ENCODE measurements at places on chromosomes 11 and 22.

- no peak for DNase-seq
These were observed 183.2 kb downstream of the MSANTD4 start for GRCh38 chr11:105838668-105839384.

DNA sequence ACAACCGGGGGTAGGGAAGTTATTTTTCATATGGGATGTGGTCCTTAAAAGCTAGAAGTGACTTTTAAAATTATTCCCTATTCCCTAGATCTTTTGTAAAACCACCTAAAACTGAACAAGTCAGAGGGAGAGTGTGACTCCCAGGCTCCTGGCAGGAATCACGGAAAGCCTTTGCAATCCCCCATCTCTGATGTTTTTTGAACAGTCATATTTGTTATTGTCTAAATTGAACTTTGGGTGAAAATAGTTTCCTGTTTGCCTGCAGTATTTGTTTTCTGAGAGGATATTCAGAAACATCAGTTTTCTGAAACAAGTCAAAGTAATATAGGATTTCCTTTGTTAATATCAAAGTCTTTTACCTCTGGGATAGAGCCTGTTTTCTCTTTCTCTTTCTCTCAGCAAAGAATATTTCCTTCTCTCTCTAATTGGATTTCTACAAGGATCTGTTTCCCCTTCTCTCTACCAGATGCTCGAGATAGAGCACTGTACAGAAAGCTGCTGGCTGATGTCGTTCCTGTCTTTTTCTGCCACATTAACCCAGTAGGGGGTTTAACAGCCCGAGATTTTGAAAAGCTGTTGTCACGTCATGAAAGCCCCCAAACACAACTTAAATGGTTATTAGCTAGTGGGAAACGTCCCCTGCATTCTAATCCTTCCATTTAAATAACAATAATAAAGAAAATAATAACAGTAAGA lies 132.2 kb upstream of the PITPNB start:
- DNase-seq, result no peak

DNA sequence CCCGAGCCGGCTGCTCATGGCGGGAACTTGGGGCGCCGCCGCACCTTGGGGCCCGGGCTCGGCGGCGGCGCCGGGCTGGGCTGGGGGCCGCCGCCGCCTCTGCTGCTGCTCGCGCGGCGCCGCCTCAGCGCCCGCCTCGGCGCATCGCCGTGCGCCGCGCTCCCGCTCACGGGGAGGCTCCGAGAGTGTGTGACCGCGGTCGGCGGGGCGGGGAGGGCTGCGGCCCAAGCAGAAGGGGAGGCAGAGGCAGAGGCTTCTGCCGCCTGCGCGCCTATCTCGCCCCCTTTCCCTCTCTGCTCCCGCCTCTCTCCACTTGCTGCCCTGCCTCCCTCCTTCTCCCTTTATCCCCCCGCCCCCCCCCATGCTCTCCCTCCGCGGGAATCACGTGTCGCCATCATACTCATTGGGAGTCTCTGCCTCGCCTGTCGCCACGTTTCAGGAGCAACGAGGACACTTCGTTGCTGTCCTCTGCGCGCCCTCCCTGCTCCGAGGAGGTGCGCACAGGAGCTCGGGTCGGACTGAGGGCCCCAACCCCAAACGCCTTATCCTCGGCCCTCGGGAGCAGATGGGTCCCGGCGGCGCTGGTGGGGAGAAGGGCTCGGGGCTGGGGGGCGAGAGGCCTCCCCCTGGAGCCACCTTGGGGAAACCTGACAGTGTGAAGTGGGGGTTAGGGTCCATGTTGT lies at the start of gene GUCY1A2:
Gene GUCY1A2, minus strand, starts transcription at position 258 of the 683 bp plus-strand sequence. CDS start 421 bp downstream, outside the sequence.
- peak; percentile 20 for DNase-seq

- no peak for DNase-seq
These were observed 9.7 kb downstream of the CRELD2 start for GRCh38 chr22:49928185-49928495.

DNA sequence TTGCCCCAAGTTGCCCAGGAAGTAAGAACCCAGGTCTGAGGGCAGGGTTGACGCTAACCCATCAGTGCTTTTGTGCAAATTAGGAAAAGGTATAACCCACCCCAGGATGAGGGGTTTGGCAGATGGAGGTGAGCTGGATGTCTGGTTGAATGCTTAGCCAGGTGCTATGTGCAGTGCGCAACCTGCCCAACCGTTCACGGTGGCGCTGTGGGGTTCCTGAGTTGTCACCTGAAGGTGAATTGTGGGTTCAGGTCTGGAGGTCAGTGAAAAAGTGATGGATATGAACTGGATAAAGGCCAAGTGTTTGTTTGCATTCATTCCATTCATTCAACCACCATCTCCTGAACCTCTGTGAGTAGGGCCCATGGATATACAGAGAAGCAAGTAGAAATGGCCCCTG lies 14.3 kb upstream of the LGALS2 start:
- DNase-seq, result no peak

- no peak for DNase-seq
These were observed 270.1 kb downstream of the BUD13 start for GRCh38 chr11:116502641-116503061.

- no peak for DNase-seq
These were observed 5.3 kb downstream of the ATF4 start for GRCh38 chr22:39525658-39525975.

DNA sequence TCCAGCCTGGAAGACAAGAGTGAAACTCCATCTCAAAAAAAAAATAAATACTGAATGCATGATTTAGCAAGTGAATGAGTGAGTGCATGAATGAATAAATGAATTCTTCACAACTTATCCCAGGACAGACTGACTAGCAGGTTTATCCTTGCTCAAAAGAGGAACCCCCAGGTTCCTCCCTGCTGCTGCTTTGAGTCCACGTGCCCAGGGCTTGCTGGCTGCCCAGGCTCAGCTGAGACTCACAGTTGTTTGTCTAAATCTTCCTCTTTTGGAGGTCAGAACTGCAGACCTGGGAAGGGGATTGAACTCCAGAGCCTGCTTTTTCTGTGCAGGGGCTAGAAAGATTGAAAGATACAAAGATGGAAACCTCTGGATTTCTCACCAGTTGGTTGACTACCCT lies 117.4 kb upstream of the TMEM45B start:
- no peak for DNase-seq

DNA sequence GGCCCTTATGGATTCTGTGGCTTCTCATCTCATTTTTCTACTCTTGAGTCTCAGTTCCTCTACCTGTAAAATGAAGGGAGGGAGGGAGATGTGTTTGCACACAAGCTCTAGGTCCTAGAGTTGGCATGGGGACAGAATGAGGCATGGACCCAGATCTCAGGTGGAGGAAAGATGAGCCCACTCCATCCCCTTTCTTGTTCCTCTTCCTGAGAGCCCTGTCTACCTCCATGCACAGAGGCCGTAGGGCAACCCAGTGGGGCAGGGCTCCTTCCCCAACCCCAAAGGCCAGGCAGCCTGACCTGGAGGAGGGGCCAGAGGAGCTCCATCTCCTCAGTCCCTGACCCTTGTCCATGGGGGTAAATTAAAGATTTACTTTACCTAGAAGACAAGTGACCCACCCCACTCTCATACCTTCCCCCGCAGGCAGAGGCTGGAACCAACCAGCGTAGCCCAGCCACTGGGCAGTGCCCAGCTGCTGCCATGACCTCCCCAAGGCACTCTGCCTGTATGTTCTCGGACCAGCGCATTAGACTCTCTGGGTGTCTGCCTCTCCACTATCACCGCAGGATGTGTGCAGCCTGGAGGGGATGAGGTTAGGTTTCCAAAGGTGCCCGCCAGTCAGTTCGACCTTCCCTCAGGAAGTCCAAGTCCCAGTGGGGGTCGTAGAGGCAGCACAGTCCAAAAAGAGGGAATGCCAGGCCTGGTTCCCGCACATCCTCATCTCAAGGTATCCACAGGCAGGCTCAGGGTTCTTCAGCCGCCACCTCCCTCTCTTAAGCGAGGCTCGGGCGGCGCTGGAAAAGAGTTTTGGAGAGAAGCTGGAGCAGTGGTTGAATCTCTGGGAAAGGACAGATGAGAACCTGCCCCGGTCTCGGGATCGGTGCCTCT lies 3.0 kb downstream of the SMTN start:
- no peak for DNase-seq

DNA sequence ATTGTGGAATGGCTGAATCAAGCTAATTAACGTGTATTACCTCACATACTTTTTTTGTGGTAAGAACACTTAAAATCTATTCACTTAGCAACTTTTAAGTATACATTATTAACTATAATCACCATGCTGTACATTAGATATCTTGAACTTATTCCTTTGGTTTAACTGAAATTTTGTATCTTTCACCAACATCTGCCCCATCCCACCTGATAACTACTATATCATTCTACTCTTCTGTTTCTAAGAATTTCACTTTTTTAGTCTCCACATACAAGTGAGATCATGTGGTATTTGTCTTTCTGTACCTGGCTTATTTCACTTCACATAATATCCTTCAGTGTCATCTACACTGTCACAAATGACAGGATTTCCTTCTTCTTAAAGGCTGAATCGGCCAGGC lies 17.1 kb upstream of the VWA5A start:
- no peak for DNase-seq

- DNase-seq, result no peak
These were observed 73.2 kb upstream of the PRR5 start for GRCh38 chr22:44628835-44629234.

DNA sequence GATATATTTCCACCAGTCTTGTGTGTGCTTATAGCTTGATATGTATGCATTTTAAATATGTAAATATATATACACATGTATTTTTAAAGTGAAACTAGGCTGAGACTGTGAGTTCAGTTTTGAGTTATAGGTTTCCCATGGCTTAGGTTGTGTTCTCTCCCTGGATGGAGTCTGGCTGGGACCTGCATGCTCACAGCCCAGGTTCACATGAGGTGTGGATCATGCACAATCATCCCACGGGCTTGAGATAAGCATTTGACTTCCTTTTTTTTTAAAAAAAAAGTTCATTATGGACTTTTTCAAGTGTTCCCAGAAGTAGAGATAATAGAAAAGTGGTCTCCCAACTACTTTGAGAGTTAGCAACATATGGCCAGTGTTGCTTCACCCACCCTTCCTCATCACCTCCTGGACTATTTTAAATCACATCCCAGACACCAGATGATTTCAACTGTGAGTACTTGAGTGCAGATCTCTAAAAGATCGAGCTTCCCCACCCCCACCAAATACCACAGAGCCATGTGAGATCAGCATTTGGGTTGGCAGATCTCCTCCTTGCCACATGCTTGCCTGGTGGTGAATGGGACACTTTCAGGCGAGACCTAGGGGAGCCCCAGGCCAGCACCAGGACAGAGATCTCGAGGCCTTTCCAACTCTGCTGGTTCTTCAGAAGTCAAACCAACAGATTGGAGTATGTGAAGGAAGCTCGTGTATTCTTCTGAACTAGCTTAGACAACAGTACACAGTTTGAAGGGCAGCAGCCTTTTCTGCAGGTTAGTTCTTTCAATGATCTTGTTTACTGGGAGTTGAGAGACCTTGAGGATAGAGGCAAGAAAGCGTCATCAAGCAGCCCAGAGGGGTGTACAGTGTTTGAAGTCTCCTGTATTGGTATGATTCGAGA lies 15.9 kb downstream of the MED15 start:
- DNase-seq, result no peak

DNA sequence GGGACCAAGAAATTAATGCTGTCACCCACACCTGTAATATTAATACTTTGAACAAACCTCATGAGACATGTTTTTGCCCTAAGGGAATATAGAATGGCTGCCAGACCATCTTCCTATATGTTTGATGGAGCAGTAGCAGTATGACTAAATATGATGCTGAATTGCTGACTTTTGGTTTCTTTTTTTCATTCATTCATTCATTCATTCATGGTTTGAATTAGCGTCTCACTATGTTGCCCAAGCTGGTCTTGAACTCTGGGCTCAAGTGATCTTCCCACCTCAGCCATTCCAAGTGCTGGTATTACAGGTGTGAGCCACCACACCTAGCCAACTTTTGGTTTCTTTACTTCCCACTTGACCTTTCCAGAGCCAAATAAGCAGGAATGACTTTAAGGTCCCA lies 7.8 kb downstream of the CCDC117 start:
- no peak for DNase-seq

DNA sequence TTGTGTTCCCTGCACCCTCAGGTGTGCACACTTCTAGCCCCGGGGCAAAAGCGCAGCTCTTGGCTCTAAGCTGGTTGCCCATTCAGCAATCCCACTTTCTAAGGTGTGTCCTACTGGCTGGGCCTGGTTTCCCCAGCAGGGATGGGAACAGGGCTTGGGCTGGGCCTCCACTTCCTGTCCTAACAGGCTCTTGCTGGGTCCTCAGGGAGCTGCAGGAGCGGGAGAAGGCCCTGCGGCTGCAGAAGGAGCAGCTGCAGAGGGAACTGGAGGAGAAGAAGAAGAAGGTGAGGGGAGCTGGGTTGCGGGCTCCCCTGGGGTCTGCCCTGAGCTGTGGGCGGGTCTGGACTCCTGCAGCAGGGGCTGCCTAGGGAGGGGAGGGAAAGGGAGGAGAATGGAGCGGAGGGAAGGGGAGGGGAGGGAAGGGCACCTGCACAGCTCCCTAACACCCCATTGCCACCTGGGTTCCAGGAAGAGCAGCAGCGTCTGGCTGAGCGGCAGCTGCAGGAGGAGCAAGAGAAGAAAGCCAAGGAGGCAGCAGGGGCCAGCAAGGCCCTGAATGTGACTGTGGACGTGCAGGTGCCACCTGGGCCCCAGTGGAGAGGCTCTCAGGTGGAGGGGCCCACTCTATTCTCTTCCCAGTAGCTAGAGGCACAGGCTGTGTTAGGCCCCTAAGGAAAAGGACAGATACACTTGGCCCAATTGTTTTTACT lies 24.6 kb downstream of the INCENP start:
- DNase-seq, result no peak

DNA sequence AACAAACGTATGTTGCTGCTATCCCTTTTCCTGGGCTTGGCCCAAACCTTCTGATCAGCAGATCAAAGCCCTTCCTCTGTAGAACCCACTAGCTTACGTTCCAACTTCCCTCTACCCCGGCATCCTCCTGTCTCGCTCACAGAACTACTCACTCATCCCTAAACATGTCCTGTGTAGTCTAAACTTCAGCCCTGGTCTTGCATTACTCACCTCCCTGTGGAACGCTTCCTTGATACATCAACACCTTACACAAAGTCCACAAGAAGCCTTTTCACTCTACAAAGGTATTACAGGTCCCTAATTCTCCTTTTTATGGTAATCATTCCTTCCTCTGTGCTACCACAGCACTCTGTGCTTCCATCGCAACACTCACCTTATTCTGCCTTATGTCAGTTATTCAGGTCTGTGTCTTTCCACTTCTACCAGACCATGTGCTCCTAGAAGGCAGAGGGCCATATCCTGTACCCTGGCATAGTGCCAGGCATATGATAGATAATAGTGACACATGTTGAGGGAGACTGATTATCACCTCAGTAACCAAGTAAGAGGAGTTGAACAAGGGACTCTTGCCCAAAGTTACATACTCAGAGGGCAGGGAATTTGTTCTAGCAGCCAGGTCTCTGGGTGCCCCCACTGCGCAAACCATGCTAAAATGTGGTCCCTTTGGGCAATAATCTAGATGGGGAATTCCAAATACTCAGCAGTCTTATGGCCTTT lies 41.6 kb downstream of the USP35 start:
- no peak for DNase-seq

- DNase-seq, result no peak
These were observed 13.3 kb downstream of the IL17REL start for GRCh38 chr22:49999063-49999945.

All from D721Med (cell line).